NCI-H2081 (cell line): ENCODE measurements at places on chromosomes 5 and 9.

DNA sequence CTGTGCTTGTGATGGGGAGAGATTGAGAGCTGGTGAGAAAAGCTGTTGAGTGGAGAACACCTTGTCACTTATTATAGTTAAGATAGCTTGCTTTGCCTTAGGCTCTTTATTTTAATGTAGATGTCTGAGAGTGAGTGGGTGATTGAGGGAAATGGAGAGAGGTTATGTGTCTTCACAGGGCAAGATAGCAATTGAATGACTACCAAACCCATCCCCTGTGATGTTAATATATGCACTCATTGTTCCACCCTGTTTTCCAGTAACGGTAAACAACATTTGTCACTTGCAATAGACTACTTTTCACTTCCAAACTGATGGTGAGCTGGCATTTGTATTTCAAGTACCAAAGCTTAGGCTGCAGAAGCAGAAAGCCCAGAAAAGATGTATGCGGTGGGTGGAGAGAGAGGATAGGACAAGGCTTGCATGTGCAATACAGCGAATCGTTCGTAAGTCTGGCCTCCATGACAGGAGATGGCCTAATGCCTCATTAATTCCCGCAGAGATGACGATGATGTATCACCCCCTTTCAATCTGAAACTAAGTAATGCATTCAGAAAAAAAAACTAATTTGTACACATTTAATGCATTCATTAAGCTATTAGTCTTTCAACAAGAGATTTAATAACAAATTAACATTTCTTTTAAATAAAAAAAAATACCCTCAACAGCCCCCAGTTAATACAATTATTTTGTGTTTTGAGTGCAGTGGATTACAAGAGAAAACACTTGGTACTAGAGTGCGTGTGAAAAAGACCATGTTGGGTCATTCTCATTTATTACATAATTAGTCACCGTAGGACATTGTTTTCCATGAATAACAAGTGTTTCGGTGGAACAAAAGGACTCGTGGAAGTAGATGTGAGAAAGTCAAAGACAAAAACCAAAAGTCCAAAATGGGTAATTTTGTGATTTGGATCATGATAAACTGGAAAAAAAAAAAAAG is 699.0 kb downstream of the BRINP1 start:
- peak; percentile 70 for DNase-seq

- DNase-seq, result no peak
These were observed 389.1 kb upstream of the KIF2A start for GRCh38 chr5:61916621-61917620.

DNA sequence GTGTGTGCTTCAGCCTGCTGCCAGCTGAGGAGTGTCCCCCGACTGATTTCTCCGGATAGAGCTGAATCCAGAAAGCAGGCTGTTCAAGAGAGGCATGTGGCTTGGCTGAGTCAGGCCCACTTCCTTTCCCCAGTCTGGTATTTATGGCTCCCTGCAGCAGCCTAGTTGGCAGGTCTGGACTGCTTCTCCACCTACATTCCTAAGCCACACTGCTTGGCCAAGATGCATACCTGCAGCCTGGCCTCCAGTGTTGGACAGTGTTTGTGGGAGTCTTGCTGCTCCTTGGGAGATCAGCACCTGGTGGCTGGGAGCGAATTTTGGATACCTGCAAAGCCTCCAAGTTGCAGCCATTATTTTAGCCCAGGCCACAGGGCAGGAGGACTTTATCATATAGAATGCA is 670.8 kb downstream of the ACTL7B start:
- DNase-seq, result no peak

DNA sequence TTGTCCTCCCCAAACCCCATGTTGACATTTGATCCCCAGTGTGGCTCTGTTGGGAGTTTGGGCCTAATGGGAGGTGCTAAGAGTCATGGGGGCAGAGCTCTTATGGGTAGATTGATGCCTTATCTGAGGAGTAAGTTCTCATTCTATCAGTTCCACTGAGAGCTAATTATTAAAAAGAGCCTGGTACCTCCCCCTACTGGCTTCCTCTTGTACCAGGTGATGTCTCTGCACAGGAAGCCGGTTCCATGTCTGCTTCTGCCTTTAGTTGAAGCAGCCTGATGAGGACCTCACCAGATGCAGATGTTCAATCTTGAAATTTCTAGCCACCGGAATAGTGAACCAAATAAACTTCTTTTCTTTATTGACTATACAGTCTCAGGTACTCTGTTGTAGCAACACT is 10.8 kb downstream of the GABRB2 start:
- DNase-seq, result no peak

- DNase-seq, result no peak
These were observed 102.4 kb upstream of the PJA2 start for GRCh38 chr5:109511980-109512734.

DNA sequence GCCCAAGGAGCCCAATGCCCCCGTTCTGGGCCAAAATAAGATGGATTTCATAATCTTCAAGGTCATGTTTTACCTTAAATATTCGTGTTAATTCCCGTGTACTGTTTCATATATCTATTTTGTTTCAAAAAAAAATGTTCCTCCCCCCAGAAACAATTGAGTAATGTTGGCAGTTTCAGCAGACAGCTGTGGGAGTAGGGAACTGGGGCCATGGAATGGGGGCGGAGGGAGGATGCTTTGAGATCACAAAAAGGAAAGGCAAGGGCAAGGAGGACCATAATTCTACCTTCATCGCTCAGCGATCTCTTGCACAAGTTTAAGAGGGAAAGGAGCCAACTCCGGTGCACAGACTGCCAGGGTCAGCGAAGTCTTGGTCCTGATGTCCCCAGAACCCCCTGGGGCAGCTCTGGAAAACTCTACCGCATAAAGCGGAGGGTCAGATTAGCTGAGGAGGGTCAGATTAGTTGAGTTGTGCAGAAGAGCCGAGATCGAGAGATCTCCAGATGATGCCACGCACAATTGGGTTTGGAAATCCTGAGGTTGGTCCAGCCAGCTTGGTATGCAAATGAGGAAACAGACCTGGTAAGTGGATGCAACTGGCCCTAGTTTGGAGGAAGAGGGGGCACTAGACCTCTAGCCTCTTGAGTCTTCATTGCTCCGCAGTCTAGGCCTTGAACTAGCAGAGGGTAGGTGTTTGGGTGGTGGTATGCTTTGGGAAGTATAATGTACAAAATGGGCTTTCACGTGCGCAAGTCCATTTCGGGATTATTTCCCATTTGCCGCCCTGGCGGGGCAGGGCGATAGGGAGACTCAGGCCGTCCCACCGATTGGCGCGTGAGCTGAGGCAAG is 24.0 kb downstream of the CDKN2A start:
- no peak for DNase-seq

DNA sequence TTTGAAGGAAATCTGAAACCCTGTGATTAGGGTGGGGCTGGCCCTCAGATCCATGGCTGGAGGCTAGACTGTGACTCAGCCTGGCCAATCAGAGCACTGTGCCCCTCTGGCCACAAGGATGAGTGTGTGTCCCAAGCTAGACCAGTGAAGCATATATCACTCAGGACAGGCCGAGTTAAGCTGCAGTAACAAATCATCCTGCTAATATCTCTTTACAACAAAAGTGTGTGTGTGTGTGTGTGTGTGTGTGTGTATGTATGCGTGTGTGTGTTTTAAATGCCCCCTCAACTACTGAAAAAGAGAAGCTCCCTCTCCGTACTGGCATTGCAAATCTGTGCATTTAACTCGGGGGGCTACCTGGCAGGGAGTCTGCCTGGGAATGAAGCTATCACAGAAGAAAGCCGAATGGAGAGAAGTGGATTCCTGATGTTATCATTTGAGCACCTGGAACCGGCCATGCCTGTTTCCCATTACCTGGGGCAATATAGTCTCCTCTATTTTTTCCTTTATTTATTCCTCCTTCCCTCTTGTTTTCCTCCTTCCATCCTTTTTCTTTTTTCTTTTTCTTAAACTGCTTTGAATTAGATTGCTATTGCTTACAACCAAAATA is 25.6 kb downstream of the STC2 start:
- peak; percentile 76 for DNase-seq

- no peak for DNase-seq
These were observed 177.9 kb upstream of the MAP3K1 start for GRCh38 chr5:56637321-56637920.

GRCh38 chr9:136947955-136948510 is 3.0 kb downstream of the C8G start:
- DNase-seq, result no peak

DNA sequence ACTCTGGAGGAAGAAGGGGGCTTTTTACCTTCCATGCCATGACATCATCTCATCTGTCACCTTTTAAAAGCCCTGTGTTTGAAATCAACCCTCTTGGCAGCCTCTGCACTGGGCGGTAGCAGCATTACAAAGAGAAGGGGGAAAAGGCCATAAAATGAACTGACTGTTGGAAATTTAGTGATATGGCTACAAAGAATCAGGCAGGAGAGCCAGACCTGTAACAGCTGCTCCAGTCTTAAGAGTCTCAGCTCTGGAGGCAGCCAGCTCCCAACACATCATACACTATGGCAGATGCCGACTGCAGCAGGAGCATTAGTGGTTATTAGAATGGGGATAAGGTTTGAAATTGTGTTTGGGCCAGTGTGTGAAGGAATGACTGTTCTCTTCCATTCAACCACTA is 257.5 kb downstream of the DMAC1 start:
- DNase-seq, result peak; percentile 13

GRCh38 chr5:159824188-159825161 is 91.8 kb upstream of the ADRA1B start:
- no peak for DNase-seq

- no peak for DNase-seq
These were observed 198.7 kb downstream of the HSPA4 start for GRCh38 chr5:133250527-133250926.

GRCh38 chr9:136634904-136635303 is 27.8 kb upstream of the EGFL7 start:
- DNase-seq, result no peak

- no peak for DNase-seq
These were observed 455 bp upstream of the SMIM3 start for GRCh38 chr5:150778088-150778516.

DNA sequence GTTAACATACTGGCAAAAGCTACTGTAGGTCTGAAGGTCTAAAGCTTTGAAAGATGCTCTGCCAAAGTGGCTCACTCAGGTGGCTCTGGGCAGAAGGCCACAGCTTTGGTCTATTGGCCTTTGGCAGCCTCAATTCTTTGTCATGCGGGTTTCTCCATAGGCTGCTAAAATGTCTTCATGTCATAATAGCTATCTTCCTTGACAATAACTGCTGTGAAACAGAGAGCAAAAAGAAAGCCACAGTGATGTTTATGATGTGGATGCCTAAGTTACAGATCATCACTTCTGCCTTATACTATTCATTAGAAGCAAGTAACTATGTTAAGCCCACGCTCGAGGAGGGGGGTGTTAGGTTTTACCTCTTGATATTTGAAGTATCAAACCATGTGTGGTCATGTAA is 906.1 kb upstream of the CDH9 start:
- DNase-seq, result no peak

DNA sequence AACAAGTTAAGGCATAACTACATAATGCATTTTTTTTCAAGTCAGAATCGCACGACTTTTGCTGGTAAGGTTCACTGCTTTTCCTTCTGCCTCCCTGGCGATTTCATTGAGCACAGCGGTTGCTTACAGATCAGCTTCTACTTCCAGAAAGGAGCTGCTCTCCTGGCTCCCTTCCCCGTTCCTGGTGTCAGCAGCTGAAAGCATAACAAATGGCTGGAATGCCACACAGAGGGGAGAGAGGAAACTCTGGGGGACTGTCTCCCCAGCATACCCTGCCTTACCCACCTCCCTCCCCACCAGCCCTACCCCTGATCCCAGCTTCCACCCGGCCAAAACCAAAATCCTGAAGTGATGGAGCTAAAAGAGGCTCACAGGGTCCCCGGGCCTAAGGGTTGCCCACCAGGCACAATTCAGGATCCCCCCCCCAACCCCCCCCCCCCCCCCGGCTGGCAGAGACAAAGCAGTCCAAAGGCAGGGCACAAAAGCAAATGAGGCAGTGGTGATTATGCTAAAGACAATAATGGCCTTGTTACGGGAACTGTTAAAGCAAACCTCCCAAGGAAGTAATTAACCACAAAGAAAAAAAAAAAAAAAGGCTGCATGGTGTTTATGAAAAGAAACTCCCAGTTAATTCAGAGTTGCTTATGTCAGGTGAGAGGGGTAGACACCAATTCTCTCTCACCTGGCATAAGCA is 126.1 kb upstream of the WWC1 start:
- DNase-seq, result peak; percentile 61

GRCh38 chr5:68268852-68269130 is 53.2 kb downstream of the PIK3R1 start:
- DNase-seq, result no peak

DNA sequence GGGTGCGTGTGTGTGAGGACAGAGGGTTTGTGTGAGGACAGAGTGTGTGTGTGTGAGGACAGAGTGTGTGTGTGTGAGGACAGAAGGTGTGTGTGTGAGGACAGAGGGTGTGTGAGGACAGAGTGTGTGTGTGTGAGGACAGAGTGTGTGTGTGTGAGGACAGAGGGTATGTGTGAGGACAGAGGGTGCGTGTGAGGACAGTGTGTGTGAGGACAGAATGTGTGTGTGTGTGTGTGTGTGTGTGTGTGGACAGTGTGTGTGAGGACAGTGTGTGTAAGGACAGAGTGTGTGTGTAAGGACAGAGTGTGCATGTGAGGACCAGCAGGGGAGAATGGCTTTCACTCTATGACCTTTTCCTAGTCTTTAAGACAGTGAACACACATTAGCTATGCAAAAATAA is 63.1 kb upstream of the UBAC1 start:
- no peak for DNase-seq

DNA sequence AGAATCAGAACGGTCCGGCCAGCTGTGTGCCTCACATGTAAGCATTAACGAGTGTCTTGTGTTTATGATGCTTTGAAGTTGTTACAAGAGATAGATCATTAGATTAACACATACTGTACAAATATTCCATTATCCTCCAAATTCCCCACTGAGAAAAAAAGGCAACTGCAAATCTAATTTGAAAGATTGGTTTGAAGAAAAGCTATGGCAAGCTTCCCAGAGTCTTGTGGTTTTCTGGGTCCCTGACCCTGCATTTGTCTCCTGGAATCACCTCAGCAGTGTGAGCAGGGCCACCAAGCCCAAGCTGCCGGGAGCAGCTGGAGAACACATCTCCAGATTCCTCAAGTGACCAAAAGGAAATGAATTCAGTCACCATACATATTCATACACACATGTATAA is 36.9 kb upstream of the ADAMTS16 start:
- DNase-seq, result no peak

- DNase-seq, result peak; percentile 37
These were observed 960 bp downstream of the CANX start for GRCh38 chr5:179699616-179700237.

- DNase-seq, result no peak
These were observed 7.5 kb downstream of the ADAMTS13 start for GRCh38 chr9:133429641-133430161.

DNA sequence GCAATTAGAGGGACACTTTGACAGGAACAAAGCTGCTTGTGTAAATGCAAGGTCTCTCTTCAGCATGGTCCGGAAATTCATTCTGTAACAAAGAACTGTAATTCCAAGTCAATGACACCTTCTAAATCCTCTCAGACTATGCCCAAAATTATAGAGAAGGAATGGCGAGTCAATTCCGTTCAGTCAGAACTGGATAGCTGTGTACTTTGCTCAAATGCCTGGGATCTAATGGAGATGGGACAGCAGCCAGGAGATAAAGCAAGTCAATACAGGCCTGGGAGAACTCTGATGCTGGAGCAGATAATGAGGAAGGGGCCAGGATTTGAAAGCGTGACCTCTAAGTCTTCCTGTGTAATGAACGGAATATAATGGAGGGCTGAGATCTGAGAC is 96.4 kb upstream of the SPRY4 start:
- DNase-seq, result no peak
